GM12891 (cell line): ENCODE measurements at places on chromosomes 12 and 14.

- DNase-seq = no peak
Measured at GRCh38 chr12:19171731-19172130, 42.2 kb downstream of the PLEKHA5 start.

DNA sequence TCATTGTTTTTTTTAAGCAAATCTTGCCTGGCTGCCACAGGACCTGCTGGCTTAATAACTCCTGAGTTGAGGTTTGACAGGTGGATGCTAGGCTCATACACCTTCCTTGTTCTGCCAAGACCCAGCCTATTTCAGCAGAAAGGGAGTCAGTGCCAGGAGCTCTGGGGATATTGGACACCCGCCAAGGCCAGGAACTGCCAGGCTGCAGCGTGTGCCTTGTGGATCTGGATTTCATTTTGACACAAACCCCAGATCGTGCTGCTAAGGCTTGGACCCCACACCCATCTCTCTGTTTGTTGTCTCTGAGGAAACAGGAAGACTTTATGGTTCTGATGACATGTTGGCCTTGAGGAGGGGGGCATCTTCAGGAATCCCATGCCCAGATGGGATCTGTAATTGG lies 44.4 kb upstream of the PRIMA1 start:
- no peak for DNase-seq

GRCh38 chr12:119644930-119645329 lies 23.0 kb upstream of the PRKAB1 start:
- DNase-seq = no peak

GRCh38 chr14:54127526-54127925 lies 170.9 kb upstream of the BMP4 start:
- no peak for DNase-seq

- DNase-seq = no peak
Measured at GRCh38 chr14:58315606-58316005, 17.3 kb downstream of the ARID4A start.

DNA sequence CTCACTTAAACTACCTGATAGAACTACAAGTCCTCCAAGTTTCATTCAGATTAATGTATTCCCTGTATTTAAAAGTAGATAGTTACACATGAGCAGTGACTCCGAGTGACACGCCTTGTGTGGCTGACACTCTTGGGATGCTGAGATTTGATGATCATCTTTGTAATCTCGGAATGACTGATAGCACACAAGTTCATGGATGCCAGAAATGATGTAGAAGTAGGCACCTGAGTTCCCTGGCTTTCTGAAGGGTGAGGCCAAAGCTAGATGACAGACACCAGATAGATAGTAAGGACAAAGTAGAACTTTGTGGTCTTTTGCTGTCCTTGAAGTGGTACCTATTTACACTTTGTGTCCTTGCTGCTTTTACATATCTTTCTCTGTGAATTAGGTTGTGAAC lies 491.2 kb downstream of the PCNX1 start:
- DNase-seq = no peak

DNA sequence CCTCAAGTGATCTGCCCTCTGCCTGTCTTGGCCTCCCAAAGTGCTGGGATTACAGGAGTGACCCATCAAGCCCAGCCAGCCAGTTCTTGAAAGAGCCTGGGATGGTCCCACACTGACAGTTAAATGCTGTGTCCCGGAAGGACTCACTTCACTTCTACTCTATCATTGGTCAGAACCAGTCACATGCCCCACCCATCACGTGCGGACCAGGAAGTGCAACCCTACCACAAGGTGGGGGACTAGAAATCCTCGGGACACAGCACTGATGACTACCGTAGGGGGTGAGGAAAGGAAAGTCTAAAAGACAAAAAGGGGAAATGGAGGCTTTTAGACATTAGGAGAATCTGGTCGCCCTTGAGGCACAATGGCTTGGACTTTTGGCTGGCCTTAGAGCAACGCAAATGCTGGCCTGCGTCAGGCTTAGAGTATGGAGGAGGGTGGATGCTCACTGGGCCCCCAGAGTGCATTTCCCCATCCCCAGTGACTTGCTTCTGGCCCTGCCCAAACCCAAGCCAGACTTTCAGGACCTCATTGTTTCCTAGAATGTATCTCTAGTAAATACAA lies 207.7 kb downstream of the TTC8 start:
- DNase-seq = no peak

- no peak for DNase-seq
Measured at GRCh38 chr14:23612354-23612732, 23.8 kb upstream of the DHRS2 start.

DNA sequence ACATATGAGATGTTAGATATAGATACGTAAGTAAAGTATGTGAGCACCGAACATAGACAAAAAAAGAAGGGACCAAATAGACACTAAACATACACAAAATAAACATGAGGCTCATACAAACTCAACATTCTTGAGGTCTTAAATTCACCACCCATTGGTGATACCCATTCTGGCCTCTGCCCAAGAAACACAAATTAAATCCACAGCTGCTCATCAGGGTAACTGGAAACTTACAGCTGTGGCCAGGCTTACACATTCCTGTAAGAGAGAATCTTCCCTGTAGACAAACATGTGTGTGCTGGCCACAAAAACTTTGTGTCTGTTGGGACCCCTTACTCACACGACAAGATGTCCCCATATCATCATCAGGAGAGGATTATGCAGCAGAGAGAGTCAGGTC lies 22.4 kb downstream of the MAGOHB start:
- DNase-seq = no peak

GRCh38 chr14:92888896-92889295 lies 34.1 kb upstream of the CHGA start:
- DNase-seq = no peak
